CMK (cell line): ENCODE measurements at places on chromosomes 2 and 18.

GRCh38 chr2:202064881-202065230, 8.2 kb upstream of the KIAA2012 start:
- peak; percentile 26 for DNase-seq

DNA sequence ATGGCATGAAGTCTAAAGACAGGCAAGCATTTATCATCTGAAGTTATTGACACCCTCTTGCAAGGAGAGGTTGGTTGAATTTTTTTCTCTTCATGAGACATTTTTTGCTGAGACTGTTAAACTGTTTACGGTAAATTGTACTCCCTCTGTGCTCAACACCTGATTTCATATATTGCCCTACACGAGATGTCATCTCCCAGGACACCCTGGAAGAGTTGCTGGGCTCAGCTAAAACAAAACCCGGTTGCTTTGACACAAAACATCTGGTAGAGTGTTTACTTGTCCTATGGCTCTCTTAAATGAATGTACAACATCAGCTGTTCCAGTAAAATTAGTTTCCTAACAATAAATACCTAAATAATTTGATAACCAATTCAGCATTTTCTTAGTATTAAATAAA, 533.8 kb downstream of the SOCS6 start:
- DNase-seq, result no peak

GRCh38 chr2:215677481-215677880, 241.6 kb upstream of the FN1 start:
- DNase-seq, result no peak

GRCh38 chr2:39434233-39434897, 2.7 kb downstream of the MAP4K3 start:
- DNase-seq, result no peak

- DNase-seq, result no peak
Observed at GRCh38 chr18:66129248-66129647, 378.4 kb downstream of the CDH7 start.

- no peak for DNase-seq
Observed at GRCh38 chr2:119377993-119378345, 11.2 kb downstream of the DBI start.

GRCh38 chr2:120341977-120342376, 4.0 kb upstream of the INHBB start:
- no peak for DNase-seq

DNA sequence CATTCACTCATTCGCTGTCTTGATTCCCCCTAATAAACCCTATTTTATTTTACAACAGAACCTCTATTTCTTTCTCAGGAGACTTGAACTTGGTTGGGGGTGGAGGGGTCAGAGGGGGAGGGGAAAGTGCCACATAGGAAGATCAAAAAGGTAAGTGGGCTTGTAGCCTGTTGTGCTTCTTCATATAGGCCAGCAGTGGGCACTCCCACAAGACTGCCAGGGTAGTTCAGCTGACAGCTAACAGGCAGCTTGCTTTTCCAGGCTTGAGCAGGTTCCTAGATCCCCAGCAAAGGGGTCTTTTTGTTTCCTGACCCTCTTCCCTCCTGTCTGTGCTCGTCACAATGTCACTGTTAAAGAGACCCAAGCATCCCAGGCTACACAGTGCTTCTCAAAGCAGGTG, 829 bp upstream of the KIAA2012 start:
- DNase-seq, result peak; percentile 29

GRCh38 chr2:46067501-46068305, 229.5 kb upstream of the EPAS1 start:
- DNase-seq, result no peak

- no peak for DNase-seq
Observed at GRCh38 chr2:207632575-207633493, 7.6 kb upstream of the METTL21A start.

GRCh38 chr2:21331625-21332370, 208.0 kb downstream of the TDRD15 start:
- DNase-seq, result no peak
